ENCODE measurements at places on chromosomes 7 and 10. TPM values are rescaled to one million over a fixed set of nuclear protein-coding genes. Genes with fewer than 3 reads are reported as not detected.

LRCH4 gene
- 24.2 TPM for total RNA-seq

SPACDR gene
- 1.1 TPM for total RNA-seq

SPDYE9 gene
- total RNA-seq: not detected

GRCh38 chr10:30722956-30723620 is 93.5 kb upstream of the LYZL2 start:
- no peak for DNase-seq

DNA sequence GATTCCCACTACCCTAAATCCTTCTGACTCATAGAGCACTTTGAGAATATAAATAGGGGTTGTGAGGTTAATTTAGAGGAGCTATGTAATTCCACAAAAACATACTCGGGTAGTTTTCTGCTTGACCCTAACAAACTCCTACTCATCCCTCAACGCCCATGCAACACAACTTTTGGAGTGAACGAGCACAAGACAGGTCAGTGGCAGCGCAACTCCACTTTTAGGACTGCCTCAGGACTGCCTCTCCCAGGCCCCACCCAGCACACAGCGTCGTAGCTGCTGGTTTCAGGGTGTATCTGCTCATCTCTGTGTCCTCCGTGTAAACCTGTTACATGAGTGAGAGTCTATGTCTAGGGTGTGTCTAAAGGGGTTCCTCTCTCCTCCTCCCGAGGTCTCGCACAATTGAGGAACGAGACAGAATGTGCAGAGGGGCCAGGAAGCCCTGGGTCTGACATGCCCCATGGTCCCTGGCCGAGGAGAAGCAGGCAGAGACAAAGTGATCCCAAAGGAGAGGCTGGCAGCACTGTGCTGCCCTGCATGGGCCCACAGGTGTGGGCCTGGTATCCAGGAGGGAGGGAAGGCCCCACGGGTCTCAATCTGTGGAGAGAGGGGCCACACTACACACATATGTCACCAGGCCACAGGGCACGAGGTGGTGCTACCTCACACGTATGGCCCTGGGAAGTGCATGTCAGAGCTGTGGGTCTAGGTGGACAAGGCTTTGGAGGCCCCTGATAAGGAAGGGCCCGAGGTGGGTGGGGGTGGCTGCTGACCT is 45.5 kb downstream of the CAMK2B start:
- peak; percentile 28 for DNase-seq

MBL2 gene
- total RNA-seq: not detected

- no peak for DNase-seq
These were observed 51.3 kb upstream of the LRGUK start for GRCh38 chr7:134075799-134076198.

TMEM229A gene
- total RNA-seq: 0.42 TPM

DNA sequence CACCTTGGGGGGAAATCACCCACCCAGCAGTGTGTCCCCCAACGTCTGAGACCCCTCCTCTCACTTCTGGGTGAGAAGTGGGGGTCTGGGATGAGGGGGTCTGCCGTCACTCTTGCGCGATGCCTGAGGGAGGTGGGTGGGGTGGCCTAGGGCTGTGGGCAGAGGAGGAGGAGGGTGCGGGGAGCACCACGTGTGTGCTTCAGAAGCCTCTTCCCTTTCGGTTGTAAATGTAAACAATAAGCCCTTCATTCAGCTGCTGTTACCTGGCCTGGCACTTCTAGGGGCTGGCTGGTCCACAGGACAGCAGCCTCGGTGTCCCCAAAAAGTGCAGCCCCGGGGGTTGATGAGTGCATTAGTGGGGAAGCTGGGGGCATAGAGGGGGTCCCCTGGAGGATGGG is 1.3 kb downstream of the CLIP2 start:
- DNase-seq: no peak

SUGCT gene
- total RNA-seq: 4.3 TPM

DNA sequence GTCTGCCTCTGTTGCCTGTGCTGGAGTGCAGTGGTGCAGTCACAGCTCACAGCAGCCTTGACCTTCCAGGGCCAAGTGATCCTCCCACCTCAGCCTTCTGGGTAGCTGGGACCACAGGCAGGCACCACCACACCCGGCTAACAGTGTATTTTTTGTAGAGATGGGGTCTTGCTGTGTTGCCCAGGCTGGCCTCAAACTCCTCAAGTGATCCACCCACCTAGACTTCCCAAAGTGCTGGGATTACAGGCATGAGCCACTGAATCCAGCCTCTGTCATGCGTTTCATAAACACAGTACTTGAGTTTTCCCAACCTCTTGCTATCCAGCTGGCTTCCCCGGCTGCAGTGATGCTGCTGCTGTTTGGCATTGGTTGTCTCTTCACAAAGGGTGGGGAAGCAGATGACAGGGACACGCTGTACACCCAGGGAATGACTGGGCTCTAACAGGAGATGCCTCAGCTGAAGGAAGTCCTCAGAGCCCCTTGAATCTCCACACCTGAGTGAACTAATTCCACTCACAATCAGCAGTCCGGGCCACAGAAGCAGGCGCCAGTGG is 191.5 kb downstream of the DIP2C start:
- no peak for DNase-seq

DNA sequence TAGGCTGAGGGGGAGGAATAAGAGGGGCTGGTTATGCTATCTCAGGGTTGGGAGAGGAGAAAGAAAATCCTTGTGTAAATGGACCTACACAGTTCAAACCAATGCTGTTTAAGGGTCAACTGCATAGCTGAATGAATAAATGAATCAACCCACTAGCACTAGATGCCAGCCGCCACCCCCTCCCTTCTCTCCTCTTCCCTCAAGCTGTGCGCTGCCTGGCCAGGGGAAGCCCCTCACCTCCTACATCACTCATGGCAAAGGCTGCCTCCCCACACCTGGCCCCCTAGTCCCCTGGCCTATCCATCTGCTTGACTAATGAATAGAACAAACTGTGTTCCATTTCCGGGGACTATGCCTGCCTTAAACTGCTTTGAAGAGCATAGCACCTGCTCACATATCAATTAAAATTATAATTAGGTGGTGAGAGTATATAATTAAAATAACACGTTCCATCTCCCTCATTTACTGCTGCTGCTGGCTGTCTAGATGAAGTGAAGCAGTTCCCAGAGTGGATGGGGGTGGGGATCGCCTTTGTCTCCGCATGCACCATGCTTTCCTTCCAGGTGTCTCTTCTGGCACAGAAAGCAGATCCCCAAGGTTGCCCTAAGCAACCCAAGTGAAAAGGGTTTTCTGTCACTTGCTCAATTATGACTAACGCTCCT is 32.6 kb downstream of the GRID1 start:
- DNase-seq: no peak

DNA sequence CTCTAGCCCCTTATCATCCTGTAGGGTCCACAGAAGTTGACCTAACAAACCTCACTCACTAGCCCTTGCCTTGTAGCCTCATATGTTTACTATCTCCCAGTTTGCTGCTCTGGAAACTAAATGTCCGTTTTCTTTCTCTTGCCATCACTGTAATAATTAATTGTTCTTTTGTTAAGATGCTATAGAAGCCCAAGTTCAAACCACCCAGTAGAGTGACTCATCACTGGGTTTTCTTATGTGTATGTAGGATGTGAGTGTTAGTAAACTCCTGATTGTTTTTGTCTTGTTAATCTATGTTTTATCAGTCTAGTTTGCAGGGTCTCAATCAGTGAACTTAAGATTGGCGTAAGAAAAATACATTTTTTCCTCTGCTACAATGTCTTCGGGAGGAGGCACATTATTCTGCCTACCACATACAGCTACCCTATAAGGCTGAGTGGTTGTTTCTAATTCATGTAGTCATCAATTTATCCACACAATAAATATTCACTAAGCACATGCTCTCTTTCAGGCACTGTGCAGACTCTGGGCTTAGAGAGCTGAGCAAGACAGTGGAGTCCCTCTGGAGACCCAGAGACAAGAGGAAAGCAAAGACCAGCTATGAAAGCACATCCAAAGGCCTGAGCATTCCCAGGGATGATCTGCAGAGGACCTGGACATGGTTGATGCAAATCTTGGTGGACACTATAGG is 474.1 kb upstream of the AKR1E2 start:
- no peak for DNase-seq

DNA sequence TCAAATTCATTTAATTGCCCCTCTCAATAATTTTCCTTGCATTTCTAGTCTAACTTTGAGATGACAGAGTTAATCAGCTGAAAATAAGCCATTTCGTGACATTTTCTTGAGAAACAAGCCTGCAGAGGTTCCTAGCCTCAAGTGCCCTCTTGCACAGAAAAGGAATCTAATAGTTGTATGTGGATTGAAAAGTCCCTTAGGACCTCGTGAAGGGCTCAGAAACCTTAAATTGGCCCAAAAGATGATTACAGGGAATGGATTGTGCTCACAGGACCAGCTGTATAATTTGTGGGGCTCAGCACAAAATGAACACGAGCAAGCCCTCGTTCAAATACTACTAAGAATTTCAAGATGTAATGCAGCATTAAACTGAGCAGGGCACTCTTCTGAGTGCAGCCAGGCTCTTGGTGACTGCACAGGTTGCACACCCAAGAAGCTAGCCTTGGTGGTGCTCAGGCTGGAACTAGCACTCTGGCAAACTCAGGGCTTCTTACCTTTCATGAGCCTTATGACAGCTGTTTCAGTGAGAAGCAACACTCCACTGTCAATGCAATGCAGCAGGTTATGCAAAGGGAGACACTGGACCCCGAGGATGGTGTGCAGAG is 102.2 kb downstream of the GSAP start:
- DNase-seq: no peak

DNA sequence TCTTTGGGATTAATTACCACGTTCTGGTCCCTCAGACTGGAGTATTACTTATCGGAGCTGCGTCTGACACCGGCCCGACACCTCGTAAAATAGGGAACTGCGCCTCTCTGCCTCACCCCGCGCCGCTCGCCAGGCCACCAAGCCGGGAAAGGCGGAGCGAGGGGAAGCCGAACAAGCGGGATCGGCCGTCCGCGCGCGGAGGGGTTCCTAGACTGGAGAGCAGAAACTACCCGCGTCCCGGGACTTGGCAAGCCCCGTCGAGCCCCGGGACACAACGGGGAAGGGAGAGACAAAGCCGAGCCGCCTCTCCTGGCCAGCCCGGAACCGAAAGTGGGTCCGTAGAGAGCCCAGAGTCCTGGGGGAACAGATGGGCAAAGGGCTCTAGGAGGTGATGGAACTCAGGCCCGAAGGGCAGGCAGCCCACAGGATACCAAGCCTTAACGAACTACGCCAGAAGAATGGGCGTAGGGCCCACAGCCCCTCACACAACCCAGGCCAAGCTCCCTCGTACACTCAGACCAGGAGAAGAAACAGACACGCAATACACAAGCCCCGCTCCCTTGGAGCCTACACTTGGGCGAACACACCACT is 6.5 kb downstream of the LBX1 start:
- DNase-seq: peak; percentile 69

DNA sequence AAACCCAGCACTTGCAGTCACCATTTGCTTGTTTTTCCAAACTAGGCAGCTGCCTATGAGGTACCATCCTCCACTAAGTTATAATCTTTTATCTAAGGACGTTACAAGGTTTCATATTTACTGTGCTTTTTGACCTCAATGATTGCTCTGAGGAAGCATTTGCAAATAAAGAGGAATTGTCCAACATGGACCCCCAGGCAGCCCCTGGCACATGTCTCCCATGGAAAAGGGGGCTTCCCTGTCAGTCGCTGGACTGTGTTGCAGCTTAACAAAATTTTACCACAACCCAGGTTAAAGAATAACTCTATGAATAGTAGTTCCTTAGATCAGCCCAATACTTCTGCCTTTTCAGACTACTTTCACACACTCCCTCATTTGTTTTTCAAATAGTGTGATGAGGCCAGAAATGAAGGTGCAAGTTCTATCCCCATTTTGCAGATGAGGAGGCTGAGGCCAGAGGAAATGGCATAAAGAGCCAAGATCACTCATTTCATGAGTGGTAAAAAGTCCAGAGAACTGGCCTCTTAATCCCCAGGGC is 52.8 kb upstream of the ZPBP start:
- DNase-seq: no peak

DNA sequence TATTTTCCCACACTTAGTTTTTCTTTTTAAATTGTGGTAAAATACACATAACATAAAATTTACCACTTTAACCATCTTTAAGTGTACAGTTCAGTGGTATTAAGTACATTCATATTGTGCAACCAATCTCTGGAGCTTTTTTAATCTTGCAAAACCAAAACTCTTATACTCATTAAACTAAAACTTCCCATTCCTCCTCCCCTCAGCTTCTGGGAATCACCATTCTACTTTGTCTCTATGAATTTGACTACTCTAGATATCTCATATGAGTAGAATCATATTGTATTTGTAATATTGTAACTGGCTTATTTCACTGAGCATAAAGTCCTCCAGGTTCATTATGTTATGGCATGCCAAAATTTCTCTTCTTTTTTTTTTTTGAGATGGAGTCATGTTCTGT is 86.4 kb upstream of the JAZF1 start:
- DNase-seq: no peak

GRCh38 chr10:17599089-17599488 is 18.1 kb downstream of the HACD1 start:
- DNase-seq: peak; percentile 43

- no peak for DNase-seq
These were observed 90.5 kb upstream of the SEM1 start for GRCh38 chr7:96800122-96800521.
